ENCODE measurements at places on chromosomes 5 and 9.

DNA sequence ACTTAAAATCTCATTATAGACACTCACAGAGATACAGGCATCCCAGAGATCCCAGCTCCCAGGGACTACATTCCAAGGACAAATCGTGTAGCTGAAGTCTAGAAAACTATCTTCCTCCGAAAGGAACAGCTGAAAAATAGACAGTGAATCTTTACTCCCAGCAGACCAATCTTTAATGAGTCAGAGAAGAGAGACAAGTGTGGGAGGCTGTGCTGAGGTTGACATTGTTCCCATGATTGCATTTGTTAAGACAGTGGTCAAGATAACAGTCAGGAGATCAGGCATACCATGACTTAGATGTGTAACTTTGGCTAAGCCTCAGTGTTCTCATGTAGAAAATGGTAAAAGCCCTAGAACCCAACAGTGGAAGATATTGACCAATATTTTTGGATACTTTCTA is 120.7 kb downstream of the PAPPA start:
- DNase-seq: no peak

- no peak for DNase-seq
These were observed 11.7 kb downstream of the DOCK2 start for GRCh38 chr5:169648725-169649310.

DNA sequence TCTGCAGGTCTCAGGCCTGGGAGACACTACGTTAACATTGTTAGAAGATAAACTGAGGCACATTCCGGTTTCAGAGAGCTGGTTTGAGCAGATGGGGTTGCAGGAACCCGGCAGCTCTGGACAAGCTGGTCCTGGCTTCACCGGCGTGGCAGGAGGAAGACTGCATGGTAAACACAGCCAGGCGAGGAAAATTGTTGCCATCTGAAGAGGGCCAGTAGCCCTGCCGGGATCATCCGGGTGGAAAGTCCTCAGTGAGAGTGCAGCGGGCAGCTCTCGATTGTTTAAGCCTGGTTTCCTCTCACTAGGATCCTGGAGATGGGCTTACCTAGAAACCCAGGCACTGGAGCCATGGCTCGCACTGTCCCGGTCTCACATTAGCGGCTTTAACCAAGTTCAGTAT is 226.9 kb downstream of the IRX2 start:
- DNase-seq: no peak

GRCh38 chr5:134436523-134437339 is 25.1 kb upstream of the CDKN2AIPNL start:
- DNase-seq: no peak

- DNase-seq: no peak
These were observed 187.4 kb downstream of the ACTL7B start for GRCh38 chr9:108668191-108668937.

GRCh38 chr9:28714188-28714587 is 1140.9 kb upstream of the C9orf72 start:
- DNase-seq: no peak

DNA sequence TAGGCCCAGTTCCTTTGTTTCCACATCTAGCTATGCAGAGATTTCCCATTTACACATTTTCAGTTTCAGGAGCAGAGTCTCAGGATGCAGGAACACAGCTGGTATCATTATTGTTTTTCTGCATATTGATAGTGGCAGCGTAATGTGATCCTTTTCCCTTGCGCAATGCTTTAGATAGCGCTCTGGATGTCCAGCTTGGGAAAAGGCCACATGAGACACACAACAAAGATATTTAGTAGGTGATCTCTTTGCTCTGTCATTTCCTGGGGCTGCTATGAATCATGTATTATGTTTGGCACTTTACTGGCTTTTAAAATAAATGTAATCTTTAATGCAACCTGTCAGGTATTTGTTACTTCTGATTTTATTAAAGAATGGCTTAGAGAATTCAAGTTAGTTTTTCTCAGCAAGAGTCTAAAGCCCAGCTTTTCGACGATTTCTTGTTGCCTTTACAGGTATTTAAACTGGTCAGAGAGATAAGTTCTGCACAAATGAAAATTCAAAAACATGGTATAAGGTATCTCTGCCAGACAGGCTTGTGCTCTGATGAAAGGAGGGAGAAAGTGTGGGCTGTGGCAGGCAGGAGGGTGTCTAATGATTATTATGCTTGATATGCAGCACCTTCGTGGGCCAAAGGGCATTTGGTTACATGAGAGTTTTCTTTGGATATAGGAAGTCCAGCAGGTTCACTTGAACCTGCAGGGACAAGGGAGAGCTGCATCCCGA is 42.2 kb downstream of the PTTG1 start:
- DNase-seq: no peak

DNA sequence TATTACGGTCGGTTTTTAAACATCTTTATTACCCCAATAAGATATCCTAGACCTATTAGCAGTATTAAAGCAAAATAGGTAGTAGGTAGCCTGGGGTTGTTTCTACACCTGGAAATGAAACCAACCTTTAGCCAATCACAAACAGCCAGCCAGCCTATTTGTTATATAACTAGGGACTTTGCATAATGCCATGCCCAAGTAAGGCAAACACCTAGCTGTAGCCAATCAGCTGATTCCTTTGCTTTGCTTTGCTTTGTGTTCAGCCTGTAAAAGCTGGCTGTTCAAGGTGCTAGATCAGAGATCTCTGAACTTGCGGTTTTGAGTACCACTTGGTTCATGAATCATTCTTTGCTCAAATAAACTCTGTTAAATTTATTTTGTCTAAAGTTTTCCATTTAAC is 46.5 kb upstream of the SETD9 start:
- DNase-seq: no peak

- DNase-seq: no peak
These were observed 135.3 kb downstream of the ROR2 start for GRCh38 chr9:91814753-91815152.

- DNase-seq: no peak
These were observed 117.3 kb upstream of the ADAMTS19 start for GRCh38 chr5:129342796-129343195.

DNA sequence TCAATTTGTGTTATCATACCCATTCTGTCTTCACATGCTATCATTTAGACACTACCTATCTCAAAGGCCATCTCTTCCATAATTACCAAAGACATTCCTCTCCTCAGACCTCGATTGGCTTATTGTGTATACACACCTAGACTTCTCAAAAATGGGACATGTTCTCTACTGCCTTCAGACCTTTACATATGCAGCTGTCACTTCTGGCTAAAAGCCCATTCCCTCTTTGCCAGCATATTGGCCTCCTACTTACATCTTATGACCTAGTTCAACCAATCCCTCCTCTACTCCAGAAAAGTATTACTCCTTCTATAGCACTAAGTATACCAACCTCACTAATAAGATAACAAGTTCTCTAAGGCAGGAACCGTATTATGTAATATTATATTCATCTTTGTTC is 84.4 kb downstream of the RAPGEF6 start:
- DNase-seq: no peak

DNA sequence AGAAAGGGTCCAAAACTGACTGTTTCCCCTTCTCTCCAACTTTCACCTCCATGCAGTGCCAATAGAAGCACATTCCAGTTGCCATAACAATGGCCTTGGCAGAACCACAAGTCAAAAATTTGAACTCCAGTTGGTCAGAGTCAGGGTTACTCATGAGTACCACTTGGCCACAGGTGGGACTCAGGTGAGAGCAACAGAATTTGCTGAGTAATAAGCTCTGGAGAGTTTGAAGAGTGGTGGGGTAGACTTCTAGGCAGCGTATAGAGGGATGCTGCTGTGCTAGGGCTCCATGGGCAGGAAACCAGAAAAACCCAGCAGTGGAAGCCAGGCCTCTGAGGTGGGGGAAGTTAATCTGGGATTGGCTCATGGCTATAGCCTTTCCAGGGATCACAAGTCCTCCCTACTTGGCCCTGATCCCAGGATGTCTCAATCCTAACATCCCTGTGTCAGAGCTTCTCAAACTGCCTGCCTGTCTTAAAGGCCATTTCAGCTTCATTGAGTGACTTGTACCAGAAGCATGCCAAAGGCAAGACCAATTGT is 30.2 kb downstream of the SNX18 start:
- DNase-seq: no peak

DNA sequence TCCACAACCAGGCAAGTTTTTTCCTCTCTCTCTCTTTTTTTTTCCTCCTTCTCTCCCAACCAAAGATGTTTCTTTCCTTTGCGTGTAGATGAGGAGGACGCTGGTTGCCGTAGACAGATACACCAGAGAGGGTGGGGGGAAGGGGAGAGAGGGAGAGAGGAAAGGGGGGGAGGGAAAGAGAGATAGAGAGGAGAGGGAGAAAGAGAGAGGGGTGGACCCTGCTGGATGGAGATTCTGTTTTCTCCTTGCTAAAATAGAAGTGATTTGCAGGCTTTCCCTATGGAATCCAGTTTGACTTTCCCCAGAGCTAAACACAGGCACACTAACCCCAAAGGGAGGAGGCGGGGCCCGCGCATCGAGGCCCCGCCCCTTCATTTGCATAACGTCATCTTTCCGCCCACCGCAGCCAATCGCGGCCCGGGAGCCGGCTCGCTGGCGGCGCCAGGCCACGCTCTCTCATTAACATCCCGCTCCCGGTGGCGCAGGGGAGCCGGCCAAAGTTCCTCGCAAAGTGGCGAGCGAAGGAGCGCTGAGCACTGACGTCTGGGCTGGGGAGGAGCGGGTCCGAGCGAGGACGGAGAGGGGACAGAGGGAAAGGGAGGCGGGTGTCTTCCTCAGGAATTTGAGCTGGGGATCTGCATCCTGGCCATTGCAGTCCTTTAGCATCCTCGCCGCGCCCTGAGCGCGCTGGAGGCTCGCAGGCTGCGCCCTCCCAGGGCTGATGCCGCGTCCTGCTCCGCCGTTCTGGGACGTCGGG is 487 bp upstream of the EBF1 start:
- peak; percentile 55 for DNase-seq

DNA sequence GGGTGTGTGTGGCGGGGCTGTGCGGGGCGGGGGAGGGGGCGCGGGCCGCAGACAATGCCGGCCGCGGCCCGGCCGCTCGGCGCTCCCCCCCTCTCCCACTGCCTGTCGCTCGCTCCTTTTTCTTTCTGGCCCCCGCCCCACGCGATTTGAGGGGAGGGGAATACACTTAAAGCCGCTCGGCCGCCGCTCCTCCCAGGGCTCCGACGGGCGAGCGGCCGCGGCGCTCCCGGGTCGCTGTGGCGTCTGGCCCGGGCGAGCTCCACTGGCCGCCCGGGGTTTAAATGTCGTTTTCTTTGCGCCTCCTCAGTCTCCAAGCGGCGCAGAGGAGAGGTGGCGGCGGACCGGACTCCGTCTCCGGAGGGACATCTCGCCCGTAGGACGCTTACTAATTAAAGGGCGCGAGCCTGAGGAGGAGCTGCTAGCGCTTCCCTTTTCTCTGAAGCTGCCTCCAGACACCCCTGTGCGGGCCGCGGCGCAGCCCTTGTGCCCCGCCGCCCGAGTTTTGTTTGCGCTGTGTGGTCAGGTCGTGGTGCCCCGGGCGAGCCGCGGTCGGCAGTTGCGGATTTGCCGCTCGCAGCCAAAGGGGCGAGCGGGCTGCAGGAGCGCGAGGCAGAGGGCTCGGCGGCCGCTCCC is 1.4 kb downstream of the ZSWIM6 start:
- peak; percentile 56 for DNase-seq

DNA sequence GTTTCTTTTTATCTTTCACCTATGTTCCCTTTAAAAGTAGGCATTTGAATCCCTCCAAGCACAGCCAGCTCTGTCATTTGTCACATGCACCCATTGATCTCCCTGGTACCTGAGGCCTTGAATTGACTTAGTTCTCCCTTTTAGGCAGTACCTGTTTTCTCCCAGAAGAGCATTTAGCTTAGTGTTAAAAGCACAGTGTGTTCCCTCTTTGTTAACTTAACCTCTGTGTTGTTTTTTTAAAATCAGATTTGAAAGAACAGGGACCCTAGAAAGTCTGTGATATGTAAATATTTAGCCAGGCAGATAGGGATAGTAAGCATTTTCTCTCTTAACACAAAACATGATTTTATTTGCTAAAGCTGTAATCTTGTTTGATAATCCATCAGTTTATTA is 113.8 kb upstream of the SPATA31D4 start:
- DNase-seq: no peak

DNA sequence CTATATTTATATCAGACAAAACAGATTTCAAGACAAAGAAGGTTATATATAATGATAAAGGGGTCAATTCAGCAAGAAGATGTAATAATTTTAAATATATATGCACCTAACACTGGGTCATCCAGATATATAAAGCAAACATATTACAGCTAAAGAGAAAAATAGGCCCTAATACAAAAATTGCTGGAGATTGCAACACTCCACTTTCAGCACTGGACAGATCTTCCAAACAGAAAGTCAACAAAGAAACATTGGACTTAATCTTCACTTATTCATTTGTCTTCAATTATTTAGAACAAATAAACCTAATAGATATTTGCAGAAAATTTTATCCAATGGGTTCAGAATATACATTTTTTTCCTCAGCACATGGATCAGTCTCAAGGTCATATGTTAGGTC is 45.8 kb downstream of the MEIKIN start:
- DNase-seq: no peak

GRCh38 chr5:138635265-138635664 is 60.1 kb upstream of the HSPA9 start:
- no peak for DNase-seq

- DNase-seq: no peak
These were observed 372.1 kb upstream of the SGCD start for GRCh38 chr5:155954701-155955445.

GRCh38 chr5:132251220-132251725 is 6.2 kb upstream of the PDLIM4 start:
- DNase-seq: no peak

GRCh38 chr5:146710348-146710747 is 168.2 kb downstream of the PPP2R2B start:
- DNase-seq: no peak

GRCh38 chr5:158979749-158980521 is 119.8 kb downstream of the EBF1 start:
- no peak for DNase-seq

DNA sequence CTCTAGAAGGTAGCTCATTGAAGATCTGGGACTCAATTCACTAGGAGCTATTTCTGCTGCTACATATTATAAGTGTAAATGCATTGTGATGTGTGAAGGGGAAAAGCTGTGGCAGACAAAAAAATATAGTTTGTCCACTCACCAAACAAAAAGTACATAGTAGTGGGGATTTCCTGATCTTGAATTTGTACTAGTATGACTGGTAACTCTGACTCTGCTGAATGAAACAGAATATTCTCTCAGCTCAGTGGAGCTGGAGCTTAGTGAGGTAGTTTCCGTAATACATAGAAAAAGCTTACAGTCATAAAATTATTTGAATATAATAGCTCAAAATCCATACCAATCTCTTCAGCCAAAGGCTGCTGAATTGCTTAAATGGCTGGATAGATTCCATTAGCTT is 455.6 kb upstream of the CD180 start:
- no peak for DNase-seq

GRCh38 chr5:119269061-119269944 is 86.5 kb upstream of the TNFAIP8 start:
- no peak for DNase-seq

Measured in 8988T (cell line).